ENCODE measurements at places on chromosomes 2 and 18.

DNA sequence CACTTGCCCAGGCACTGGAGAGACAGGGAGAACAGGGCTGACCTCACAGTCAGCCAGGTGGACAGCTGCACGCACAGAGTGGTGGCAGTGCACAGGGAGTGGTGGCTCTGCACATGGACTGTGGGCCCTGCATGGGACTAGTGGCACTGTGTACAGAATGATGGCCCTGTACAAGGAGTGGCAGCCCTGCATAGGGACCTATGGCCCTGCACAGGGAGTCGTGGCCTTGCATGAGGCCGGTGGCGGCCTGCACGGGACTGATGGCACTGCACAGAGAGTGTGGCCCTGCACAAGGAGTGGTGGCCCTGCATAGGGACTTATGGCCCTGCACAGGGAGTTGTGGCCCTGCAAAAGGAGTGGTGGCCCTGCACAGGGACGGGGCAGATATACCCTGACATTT, 19.1 kb upstream of the STEAP3 start:
- no peak for DNase-seq

- DNase-seq = no peak
Observed at GRCh38 chr2:28377984-28378678, 14.5 kb upstream of the FOSL2 start.

- no peak for DNase-seq
Observed at GRCh38 chr2:204550751-204551511, 5.7 kb downstream of the PARD3B start.

- DNase-seq = no peak
Observed at GRCh38 chr18:6755107-6755506, 25.6 kb downstream of the ARHGAP28 start.

DNA sequence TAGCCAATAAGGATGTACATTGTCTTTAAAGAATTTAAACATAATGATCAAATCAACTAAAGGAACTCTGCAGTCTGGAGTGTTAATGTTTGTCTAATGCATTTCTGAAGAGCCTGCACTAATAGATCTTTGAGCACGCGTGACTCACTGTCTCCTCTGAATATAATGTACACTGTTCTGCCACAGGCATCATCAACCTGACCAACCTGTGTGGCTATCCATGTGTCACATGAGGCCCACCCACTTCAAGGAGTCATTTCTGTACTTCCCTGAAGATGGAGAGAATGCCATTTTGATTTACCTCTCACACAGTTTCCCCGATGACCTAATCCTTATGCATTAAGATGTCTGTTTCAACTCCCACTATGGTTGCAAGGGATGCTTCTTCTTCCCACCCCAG, 434.0 kb upstream of the SPHKAP start:
- DNase-seq = no peak

GRCh38 chr2:44954889-44955592, 13.5 kb downstream of the SIX3 start:
- DNase-seq = no peak

DNA sequence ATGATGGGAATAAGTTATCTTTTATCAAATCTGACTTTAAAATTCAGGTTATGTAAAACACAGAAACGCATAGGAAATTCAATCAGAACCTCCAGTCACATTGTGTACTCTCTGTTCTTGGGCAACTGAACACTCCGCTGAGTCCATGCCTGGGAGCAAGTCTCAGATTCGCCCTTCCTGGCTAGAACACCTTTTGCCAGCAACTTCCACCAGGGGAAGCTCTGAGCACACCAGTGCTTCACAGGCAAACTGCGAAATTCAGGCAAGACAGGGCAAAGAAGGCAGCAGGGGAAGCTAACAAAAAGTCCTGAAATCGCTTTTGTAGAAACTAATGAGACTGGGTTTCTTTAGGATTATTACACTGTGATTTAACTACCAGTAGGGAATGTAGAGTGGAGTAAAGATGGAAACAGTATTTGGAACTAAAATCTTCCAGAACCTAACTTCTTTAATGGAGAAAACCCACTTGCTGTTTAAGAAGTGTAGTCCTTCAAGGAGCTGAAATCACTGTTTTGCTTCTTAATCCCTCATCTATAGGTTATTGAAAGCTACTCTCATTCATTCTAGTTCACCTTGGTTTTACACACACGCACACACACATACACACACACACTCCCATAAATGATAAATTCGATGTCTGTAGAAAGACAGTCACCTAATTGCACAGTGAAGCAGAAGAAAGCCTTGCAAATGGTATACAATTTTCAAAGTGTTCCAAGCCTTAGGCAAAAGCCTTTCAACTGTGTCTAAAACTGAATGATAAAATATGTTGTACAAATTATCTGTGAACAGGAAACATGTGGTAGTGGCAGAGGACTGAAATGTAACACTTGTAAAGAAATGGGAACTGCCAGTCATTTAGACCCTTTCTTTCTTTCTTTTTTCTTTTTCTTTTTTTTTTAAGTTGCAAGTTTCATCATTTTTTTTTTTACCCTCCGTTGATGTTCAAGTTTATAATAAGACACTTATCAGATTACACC, 214.5 kb downstream of the TMEM182 start:
- DNase-seq = no peak

GRCh38 chr2:17058772-17059402, 393.3 kb upstream of the CYRIA start:
- no peak for DNase-seq

- no peak for DNase-seq
Observed at GRCh38 chr2:110645616-110646015, 32.2 kb downstream of the BUB1 start.

DNA sequence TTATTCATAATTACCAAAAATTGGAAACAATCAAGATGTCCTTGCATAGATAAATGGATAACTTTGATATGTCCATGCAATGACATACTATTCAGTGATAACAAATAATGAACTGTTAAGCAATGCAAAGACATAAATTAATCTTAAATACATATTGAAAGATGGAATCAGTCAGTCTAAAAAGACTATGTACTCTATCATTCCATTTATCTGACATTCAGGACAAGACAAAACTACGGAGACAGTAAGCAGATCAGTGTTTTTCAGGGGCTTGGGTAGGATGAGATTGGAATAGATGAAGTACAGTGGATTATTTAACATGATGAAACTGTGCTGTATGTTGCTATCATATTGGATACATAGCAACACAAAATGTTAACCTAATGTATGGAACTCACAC, 21.3 kb upstream of the ZNF804A start:
- DNase-seq = no peak

DNA sequence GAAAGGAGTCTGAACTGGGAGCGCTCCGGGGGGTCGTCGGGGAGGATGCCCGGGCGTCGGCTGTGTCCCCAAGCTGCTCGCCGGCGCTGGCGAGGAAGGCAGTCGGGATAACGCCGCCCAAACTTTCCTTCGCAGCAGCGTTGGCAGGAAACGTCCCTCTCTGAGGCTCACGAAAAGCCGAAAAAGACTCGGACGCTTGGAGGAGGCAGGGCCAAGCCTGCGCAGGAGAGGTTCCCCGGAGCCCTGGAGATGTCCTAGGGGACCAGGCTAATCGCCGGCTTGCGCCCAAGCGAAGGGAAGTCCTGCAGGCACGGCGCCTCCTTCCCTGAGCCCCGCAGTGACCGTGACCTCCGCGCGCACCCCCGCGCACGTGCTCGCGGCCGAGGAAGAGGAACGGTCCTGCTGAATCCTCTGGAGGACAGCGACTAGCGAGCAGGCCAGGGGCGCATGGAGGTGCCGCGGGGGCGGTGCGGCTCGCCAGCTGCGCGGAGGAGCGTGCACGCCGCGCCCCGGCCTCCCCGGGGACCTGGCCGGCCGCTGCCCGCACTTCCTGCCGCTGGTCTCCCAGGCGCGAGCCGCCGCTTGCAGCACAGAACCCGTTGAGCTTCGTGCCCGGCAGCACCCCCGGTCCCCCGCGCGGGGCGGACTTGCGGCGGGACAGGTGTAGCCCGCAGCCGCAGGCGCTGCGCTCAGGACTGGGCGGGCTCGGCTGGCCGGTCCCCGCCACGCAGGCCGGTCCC, at the start of gene SH3RF3:
TSS of gene SH3RF3 (plus strand) at position 590 of the 740 bp plus-strand sequence.
- no peak for DNase-seq

DNA sequence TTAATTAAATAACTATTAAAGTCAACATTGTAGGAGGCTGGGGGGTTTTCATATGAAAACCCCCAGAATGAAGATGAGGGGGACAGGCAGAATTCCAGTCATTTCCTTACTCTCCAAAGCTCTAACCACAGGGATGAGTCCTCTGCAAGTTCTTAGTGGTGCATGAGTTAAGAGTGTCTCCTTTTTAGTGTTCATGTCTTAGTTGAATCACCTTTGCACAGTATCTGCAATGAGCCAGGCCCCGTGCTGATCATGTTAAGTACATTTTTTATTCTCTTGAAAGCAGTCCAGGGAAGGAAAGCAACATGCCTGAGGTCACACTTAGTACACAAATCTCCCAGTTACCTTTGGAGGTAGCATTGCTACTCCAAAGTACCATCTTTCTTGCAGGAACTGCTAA, 25.7 kb upstream of the MSGN1 start:
- no peak for DNase-seq

DNA sequence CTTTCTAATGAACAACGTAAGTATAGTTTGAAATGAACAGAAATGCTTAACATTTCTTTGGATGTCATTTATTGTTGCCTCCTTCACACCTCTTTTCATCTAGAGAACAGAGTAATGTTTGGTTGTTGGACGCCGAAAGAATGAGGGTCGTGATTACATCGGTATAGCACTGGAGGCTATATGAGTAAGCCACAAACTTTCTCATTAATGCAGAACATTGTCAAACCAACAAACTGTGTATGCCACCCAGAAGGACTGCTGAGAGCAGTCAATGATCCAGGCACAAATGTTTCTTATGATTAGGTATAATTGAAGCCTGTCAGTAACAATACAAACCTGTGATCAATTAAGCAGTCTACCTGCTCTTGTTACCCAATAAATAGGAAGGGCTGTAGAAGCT, 1494.7 kb upstream of the NXPH2 start:
- no peak for DNase-seq

DNA sequence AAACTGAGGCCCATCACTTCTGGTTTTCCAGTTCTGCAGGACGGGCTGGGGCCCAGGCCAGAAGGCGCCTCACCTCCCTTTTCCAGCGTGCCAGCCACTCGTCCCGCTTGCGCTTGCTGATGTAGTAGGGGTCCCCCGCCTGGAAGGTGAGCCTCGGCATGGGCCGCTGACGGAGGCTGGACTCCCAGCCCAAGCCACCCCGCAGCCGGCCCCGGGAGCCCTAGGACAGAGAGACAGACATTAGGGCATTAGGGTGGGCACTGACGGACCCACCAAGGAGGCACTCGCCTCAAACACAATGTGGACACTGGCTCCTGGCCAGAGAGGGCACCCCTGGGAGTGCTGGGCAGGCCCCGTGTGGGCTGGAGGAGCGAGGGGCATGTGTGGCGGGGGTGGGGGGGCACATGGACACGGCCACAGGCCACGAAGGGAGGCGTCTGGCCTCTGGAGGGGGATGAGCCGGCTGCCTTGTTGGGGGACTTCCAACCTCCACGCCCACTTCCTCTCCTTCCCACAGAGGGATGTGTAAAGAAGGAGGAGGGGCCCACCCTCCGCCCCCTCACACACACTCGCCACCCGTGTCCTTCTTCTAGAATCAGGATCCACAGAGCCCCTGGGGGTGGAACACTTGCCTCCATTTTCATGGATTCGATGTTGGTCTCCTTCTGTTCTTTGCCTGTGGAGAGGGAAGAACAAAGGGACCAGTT, 66.7 kb downstream of the DNMT3A start:
- DNase-seq = no peak

DNA sequence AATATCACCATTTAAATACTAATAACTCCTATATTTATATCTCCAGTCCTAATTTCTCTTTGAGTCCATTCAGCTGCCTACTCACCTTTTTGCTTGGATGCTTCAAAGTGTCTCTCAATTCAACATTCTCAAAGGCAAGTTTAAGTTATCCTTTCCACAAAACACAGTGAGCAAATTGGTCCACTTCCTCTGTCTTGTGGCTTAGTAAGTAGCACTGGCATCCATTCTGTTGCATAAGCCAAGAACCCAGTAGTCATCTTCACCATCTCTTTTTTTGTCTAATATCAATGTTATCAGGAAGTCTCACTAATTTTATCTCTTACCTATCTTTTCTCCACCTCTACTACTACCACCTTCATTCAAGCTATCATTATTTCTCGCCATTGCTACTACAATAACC, 27.4 kb upstream of the IL1RL1 start:
- no peak for DNase-seq

- DNase-seq = no peak
Observed at GRCh38 chr2:132439703-132440398, 23.2 kb downstream of the GPR39 start.
